ENCODE measurements at places on chromosomes 6 and 20. TPM values are rescaled to one million over a fixed set of nuclear protein-coding genes. Genes with fewer than 3 reads are reported as not detected.

DNA sequence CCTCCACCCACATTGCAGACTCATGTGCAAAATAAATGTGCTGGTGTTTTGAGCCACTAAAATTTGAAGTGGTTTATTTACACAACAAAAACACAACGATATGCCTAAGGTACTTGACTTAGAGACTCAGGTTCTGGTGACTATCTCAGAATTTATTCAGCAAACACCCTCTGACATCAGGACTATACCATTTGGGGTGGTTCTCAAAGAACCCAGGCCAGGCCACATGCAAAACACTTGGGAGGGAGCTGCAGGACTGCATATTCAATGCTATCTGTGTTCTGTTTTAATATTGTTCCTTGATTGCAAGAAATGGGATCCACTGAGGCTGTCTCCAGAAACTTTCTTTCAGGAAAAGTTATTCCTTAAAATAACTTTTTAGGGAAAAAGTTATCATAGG lies 91.6 kb downstream of the LINC00237 start:
- no peak for ATAC-seq

- ATAC-seq: no peak
Measured at GRCh38 chr20:58361481-58362205, 27.4 kb upstream of the VAPB start.

- no peak for ATAC-seq
Measured at GRCh38 chr6:150534553-150534952, 65.1 kb upstream of the PLEKHG1 start.

DNA sequence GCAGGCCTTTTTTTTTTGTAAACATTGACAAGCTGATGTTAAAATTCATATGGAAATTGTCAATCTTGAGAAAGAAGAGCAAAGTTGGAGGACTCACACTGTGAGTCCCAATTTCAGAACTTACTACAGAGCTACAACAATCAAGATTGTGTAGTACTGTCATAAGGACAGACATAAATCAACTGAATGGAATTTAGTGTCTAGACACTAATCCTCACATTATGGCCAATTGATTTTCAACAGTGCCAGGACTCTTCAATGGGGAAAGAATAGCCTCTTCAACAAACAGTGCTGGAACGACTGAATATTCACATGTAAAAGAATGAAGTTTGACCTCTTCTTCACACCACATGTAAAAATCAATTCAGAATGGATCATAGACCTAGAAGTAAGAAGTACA lies 60.8 kb downstream of the TGM2 start:
- ATAC-seq: no peak

- ATAC-seq: peak; percentile 73
Measured at GRCh38 chr6:10521104-10521808, at the start of gene GCNT2. TSS of gene GCNT2 (plus strand) at chr6:10521351. CDS start at chr6:10528912, 7,561 bp downstream.

DNA sequence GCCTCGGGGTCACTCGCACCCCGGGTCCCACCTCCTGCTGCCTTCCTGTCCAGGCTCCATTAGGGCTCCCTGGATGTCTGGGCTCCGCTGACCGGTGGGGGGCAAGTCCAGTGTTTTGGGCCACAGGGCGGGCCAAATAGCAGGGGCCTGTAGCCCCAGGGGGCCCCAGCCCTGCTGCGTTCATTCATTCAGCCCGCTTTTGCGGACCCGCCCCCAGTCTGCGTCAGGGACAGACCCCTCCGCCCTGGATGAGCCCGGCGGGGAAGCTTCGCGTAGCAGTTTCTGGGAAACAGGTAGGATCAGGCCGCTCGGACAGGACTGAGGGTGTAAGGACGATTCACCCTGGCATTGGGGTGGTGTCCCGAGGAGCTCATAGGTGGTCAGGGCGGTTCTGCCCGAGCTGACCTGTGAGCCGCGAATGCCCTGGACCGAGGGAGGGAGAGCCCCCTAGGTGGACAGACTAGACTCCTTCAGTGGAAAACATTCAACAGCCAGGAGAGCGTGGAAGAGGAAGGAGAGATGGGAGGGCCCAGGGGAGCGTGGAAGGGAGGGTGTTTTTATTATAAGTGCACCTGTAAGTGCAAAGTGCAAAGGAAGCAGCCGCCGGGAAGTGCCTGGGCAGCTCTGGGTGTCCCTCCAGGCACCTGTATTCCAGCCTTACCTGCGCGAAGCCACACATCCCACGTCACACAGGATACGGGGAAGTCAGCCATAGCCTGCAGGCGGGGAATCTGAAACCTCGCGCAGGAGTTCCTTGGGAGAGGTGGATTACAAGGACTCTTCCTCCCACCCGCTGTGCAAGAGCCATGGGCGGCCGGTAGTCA lies 662 bp downstream of the ENTPD6 start:
- peak; percentile 10 for ATAC-seq

GRCh38 chr20:15163632-15164031 lies 826.2 kb upstream of the FLRT3 start:
- ATAC-seq: no peak

DNA sequence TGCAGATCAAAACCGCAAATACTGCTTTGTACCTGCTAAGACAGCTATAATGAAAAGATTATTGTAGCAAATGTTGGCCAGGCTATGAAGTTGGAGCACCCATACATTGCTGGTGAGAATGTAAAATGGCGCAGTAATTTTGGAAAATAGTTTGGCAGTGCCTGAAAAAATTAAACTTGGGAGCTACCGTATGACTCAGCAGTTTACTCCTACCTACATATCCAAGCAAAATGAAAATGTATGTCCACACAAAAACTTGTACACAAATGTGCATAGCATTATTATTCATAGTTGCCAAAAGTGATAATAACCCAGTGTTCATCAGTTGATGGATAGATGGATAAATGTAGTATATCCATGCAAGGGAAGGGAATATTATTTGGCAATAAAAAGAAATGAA lies 13.3 kb downstream of the DSTN start:
- no peak for ATAC-seq

GRCh38 chr6:122154155-122154554 lies 245.3 kb upstream of the HSF2 start:
- no peak for ATAC-seq

DNA sequence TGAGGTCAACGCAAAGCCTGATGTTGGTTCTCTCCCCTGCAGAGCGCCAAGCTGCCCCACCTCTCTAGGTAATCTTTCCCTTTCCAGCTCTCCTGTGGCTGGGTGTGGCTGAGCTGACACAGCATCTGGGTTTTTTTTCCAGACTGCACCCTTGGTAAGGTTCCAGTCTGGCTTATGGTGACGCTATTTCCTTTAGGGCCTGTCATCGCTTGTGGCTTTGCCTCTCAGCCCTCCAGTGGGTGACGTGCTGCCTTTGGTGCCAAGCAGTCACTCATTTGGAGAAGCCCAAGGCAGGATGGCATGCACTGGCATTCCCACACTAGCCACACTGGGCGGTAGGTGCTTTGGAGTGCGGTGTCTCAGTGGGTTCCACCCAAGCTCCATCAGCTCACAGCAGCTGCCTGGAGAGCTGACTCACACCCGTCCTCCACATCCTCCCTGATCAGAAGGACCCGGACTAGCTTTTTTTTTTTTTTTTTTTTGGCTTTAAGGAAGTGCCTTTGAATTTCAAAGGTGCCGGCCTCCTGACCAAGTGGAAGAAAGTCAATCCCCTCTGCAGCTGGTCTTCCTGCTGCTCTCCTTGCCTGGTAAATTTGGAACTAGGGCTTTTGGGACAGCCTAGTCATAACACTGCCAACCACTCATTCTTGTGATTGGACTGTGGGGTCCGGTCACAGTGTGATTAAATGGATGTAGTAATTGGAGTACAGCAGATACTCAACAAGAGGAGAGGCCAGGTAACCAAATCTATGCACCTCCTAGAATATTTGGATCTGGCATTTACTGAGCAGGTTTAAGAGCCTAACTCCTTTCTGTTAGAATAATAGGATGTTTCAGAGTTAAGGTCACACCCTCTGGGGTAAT lies 153.6 kb downstream of the CD83 start:
- ATAC-seq: no peak

GRCh38 chr20:51426718-51427650 lies 115.5 kb downstream of the NFATC2 start:
- no peak for ATAC-seq

DNA sequence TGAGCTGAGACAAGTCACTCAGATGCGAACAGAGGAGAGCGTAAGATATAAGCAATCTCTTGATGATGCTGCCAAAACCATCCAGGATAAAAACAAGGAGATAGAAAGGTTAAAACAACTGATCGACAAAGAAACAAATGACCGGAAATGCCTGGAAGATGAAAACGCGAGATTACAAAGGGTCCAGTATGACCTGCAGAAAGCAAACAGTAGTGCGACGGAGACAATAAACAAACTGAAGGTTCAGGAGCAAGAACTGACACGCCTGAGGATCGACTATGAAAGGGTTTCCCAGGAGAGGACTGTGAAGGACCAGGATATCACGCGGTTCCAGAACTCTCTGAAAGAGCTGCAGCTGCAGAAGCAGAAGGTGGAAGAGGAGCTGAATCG lies 9.5 kb upstream of the SNRNP48 start:
- ATAC-seq: no peak

GRCh38 chr6:15312500-15312899 lies 66.6 kb downstream of the JARID2 start:
- ATAC-seq: no peak

DNA sequence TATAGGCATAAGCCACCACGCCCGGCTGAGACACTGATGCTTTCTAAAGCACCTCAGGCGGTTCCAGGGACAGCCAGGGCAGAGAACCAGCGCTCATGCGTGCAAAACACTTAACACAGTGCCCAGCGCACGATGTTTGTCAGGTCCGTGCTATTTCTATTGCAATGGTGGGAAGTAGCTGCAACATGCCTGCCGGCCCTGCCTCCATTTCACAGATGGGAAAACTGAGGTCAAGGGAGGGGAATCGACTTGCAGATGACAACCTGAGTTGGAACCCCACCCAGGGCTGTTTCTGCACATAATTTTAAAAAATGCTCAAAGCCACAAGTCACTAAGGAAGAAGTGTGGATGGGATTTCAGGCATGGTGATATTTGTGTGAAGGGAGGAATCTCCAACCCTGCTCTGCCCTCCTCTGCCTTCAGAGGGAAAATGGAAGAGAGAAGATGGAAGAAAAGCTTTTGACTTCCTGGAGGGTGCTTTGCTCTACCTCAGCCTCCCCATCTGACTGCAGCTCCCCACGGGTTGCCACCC lies 39.9 kb downstream of the KIAA1755 start:
- no peak for ATAC-seq

DNA sequence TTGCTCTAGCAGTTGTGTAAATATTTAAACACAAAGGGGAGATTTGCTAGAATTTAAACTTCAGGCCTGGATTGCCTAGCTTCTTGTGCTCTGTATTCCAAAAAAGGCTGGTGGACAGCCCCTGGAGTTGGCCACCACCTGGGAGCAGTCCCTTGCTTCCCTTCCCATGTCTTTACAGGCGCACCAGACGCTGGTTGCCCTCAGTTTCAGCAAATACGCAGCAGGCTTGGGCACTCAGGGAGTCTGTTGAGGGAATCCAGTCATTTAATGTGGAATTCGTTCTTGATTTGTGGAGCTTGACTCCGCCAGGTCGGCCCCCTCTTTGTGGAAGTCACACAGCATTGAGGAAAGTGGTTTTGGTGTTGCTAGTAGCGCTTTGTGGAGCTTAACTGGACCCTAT lies 156.8 kb downstream of the DTNBP1 start:
- no peak for ATAC-seq

DNA sequence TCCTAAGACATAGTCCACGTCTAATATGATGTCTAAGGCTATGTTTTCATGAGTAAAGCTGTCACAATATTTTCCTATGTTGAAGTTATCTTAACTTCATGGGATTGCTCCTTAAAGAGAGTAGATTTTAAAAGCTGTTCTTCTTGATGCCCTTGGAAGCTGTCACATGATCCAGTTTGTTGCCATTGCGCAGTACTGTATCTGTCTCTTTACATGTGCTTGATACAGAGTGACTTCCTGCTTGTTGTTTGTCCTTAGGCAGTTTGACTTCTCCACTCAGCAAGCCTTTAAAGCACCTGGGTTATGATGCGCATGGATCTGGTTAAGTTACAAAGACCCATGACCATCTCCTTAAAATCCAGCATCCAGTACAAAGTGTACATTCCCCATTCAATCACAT lies 85.4 kb downstream of the CDYL start:
- no peak for ATAC-seq

DNA sequence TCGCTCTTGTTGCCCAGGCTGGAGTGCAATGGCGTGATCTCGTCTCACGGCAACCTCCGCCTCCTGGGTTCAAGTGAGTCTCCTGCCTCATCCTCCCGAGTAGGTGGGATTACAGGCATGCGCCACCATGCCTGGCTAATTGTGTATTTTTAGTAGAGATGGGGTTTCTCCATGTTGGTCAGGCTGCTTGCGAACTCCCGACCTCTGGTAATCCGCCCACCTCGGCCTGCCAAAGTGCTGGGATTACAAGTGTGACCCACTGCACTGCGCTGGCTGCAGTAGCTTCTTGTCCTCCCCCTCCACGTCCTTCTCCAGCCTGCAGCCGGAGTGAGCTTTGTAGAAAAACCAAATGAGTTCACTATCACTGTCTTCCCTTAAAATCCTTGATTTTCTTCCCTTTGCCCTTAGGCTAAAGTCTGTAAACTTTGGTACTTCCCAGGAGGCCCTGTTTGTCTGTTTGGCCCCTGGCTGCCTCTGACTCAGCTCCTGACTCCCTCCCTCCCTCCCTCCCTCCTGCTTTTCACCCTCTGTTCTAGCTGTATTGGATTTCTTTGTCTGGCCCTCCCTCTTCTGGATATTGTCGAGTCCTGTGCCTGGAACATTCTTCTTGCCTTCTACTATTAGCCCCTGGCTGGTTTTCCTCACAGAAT lies 12.9 kb downstream of the PARD6B start:
- peak; percentile 98 for ATAC-seq

DNA sequence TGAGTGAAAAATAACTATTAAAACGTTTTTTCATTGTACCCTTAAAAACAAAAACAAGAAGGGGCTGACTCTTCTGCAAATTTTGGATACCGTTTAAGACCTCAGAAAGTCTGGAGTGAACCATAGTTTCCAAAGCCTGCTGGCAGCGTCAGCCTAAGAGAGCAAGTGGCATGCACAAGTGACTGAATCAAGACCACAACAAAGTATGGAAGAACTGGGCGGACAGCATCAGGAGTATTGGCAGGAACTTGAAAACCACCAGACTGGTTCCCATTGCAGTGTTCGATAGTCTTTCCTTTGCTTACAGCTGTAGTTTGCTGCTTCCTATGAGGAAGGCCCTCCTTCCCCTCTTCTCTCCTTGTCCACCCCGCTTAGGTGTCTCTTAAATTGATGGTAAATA lies 33.7 kb upstream of the MYLIP start:
- no peak for ATAC-seq

Gene RHAG
- total RNA-seq: 0.25 TPM

Gene SLC2A4RG
- total RNA-seq: 36.5 TPM

Gene VSX1
- not detected for total RNA-seq

Gene VNN1
- 0.15 TPM for total RNA-seq

Gene ATP9A
- 51.6 TPM for total RNA-seq
